ENCODE measurements at places on chromosomes 2 and 18. TPM values are rescaled to one million over a fixed set of nuclear protein-coding genes. Genes with fewer than 3 reads are reported as not detected.
A peak's percentile ranks its signal among the peaks of the same experiment; 100 is the strongest.

GRCh38 chr2:164000176-164000575, 264.4 kb upstream of the FIGN start:
- no peak for DNase-seq

DNA sequence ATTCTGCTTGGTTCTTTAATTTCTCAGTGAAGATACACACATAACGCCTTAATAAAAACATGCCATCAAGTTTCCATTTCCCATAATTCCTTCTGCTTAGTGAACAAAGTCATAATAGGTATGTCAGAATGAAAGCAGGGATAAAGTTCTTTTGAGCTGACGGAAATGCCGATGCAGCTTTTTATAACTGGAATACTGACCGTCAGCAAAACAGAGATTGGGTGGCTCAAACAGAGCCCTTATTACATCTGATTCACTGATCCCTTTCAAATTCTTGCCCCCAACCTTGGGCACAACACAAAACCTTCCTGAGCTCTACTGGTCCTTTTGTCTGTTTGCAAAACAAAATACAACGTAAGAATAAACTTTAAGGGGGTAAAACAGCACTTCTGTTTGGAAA, 140.4 kb downstream of the CDH2 start:
- no peak for DNase-seq

- no peak for DNase-seq
These were observed 797.8 kb upstream of the GYPC start for GRCh38 chr2:125857971-125858794.

DNA sequence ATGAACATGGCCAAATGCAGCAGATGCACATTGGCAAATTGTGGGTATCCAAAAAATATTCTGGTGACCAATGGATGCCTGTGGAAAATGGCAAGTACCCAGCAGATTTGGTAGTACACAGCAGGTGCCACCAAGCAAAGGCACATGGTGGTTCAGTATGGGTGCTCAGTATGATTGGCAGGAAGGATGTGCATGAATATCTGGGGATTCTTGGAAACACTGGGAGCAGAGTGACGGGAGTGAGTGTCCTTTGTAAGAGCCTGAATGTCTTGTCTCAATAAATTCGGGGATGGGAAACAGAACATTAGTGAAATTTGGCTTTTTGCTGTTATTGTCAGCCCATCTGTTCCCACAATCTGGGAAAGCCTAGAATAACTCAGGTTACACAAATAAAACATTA, 36.8 kb upstream of the ACADL start:
- no peak for DNase-seq

- no peak for DNase-seq
These were observed 102.3 kb upstream of the EPB41L5 start for GRCh38 chr2:119910566-119910965.

GRCh38 chr2:48452108-48452507, 77.8 kb upstream of the STON1 start:
- DNase-seq, result no peak

DNA sequence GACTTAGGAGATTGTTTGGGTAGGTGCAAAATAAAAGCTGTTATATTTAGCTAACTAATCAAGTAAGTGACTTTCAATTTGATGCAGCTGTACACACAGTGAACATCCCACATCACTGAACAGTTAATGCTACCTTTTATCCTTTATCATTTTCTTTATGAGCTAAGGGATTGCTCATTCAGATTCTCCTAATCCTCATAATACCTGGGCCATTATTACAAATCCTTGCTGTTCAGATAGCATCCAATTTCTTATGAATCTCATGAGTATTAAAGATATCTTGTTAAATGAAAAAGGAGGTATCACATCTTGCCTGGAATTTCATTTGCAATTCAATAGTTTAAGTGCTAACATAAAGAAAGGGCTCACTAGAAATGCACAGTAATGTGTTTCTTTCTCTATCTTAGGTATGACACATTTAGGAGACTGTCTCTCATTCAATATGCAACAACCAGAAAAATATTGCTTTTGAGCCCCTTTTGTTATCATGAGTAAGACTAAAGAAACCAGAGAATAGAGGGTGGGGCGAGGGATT, 918.5 kb downstream of the CBLN2 start:
- DNase-seq, result no peak

PROKR1 gene
- 0.05 TPM for total RNA-seq

GCA gene
- 31.3 TPM for total RNA-seq

DNA sequence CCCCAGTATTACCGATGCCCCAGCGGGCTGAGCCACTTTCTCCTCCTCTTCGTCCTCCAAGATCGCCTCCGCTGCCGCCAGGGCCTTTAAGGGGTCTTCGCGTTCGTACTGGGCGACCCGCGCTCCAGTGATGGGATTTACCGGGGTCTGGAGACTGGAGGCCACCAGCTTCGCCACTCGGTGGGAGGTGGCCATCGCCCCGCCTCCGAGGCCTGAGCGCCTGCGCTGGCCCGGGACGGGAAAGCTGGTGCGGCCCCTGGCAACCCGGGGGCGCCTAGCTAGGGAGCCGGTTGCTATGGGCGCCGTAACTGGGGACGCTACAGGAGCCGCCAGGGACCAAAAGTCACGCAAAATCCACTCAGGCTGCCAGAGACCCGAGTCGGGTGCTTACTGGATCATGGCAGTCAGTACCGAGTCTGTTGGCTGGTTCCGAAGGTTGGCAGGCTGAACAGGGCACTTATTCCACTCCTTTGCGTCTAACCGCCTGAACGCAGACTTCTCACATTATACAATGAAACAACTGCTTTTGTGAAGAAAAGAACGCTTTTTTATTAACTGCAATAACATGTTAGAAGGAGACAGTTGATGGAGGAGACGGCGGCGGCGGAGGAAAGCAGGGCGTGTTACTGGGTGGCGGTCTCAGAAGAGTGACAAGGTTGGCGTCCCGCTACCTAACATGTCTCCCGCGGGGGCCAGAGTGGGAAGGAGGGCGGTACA, at the start of gene FAM161A:
Gene FAM161A, minus strand, starts transcription at position 214 of the 717 bp plus-strand sequence. Its CDS starts 19 bp downstream, at position 195.
- peak; percentile 83 for DNase-seq

DNA sequence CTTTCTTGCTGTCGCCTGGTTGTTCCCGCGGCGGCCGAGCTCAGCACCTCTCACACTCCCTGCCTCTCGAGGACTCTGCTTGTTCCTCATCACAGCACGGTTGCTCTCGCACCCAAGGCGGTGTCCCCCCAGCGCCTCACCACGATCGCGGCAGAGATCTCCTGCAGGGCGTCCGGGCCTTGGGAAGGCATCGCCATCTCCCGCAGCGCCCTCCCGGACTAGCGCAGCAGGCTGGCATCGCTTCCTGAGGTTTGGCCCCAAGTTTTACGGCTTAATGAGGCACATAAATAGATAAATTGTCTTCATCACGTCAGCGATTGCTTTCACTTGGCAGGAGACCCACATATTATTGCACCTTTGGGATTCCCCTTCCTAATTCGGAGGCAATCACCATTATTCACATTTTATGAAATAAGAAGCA, 125.4 kb downstream of the RGPD3 start:
- DNase-seq, result no peak

TMEM247 gene
- total RNA-seq, result not detected

DYSF gene
- 0.13 TPM for total RNA-seq

DNA sequence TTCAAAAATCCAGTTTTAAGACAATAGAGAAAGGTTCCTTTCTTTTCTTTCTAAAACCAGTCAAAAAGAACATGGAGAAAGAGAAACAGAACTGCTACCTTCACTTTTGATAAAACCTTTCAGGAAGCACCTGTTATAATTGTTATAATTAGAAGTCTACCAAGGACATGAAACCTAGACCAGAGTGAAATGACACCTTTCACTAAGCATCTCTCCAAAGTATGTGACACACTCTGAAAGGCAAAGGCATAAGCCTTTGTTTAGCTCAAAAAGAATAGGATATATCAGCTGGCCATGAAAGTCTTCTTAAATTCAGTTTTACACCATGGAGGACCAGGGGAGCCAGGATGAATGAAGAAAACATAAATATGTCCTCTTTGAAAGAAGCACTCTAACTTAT, 18.8 kb upstream of the RBM45 start:
- no peak for DNase-seq

DNA sequence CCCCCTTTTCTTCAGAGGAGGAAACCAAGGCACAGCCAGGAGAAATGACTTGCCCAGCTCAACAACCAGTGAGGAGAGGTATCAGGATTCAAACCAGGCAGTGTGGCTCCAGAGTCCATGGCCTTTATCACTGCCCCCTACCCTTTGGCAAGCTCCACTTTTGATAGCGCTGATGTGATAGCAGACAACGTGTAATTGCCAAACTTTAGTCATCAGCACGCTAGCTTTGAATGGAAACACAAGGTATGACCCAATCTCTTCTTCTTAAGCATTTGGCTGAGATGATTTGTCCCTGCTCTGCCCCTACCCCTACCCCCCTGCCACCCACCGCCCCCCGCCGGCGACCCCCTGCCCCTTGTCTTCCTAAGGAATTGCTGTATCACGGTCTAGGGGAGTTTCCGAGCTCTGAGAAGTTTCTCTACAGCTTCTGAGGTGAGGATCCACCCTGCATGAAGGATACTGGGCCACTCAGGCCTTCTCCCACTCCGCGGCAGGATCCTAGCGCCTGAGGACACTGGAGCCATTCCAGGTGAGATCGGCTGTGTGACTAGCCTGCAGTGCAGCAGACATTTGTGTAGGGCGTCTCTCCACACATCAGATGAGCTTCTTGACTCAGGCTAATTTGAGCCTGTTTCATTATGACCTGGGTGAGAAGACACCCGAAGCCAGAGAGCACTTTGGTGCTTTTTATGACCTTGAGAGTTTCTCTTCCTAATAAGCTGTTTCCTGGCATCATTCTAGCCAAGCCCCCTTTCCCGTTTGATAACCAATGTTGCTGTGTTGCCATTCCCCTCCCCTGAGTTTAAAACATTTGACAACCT, 75.1 kb upstream of the MAP4K4 start:
- peak; percentile 41 for DNase-seq

DNA sequence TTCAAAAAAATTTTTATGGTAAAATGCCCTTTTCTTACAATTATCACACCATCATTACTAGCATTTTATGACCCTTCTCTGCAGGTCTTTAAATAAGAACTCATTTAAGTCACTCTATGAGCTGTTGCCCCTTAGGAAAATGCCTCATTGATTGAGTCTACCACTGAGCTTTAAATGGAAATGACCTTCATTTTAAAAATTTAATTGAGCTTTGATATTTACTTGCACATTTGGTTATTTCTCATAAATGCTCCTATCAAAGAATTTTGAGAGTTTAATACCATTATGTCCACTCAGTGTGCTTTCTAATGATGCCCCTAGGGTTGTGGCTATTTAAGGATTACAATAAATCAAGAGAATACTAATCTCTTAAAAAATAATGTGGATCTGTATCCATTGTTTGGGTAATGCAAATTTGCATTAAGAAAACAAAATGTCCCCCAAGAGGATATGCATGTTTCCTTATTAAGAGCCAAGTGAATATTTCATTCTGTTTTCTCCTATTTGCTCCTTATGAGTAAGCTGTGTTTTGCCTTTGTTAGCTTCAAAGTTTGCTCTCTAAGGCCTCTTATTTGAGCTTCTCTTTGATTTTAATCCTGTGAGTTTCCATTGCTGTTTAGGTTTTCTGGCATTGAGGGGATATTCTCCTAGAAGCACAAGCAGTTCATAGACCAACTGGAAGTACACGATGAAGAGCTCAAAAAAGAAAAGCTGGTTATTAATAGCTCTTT, 69.8 kb downstream of the CERS6 start:
- DNase-seq, result no peak

DNA sequence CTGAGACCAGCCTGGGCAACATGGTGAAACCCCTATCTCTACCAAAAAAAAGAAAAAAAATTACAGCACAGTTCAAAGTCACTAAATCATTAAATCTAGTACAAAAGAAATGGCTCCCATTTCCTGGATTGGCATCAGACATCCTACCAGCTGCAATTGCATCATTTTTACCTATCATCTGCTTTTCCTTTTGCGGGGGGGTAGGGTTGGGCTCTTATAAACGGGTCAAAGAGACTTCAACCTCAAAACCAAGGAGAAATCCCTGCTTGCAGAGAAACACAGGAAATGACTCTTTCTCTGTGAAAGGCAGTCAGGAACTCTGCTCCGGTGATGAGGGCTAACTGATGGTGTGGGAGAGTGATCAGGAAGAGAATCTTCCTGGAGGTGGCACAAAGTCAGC, 45.3 kb upstream of the RFX8 start:
- DNase-seq, result no peak

- no peak for DNase-seq
These were observed at the start of gene MPP4 for GRCh38 chr2:201698588-201699226. Gene MPP4, minus strand, starts transcription at chr2:201698644. Its CDS starts 4,690 bp downstream, at chr2:201693954.

GLI2 gene
- total RNA-seq, result not detected

GRCh38 chr2:110100480-110100879, 15.1 kb downstream of the MALL start:
- DNase-seq, result no peak

- DNase-seq, result no peak
These were observed 33.7 kb upstream of the RNF152 start for GRCh38 chr18:61926532-61926931.

DNA sequence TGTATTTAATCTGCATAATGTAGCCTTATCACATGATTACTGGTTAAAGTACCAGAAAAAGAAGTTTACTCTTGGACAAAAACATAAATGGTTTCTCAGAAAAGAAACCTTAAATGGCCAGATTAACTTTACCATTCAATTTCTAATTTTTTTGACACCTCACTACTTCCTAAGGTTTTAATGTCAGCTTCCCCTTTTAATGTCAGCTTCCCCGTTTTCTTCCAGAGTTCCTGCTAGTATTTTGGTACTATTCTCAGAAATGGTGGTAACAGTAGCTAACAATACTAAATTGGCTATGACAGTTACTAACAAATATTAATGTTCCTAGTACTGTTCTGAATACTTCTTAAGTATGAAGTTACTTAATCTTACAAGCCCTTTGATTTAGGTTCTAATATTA, 22.4 kb upstream of the SLC8A1 start:
- no peak for DNase-seq

SERPINB13 gene
- not detected for total RNA-seq

GRCh38 chr18:11304928-11305327, 155.6 kb upstream of the PIEZO2 start:
- no peak for DNase-seq

DNA sequence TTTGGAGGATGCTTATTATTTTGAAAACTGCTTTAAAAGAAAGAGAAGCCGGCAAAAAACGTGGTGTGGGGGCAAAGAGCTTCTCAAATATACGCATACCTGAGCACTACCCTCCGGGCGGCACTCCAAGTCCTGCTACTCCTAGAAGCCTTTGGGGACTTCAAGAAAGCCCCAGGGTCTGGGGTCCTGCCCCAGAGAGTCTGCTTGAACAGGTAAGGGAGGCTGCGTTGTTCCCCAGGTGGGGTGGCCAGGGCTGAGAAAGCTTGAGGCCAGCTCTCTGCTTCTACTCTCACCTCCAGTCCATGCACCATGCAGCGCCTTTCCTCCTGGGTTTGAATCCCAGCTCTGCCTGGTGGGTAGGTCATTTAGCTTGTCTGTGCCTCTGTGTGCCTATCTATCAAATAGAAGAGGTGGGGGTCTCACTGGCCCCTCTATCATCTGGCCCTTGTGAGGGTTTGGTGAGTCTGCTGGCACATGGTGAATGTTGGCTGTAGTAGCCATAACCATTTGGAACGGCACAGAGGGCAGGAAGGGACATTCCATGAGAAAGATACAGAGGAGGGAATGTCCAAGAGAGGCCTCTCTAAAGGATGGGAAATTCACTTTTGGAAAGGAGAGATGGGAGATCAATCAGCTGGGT, 19.5 kb downstream of the MALL start:
- DNase-seq, result no peak

MAPK4 gene
- not detected for total RNA-seq

All from activated B cell treated with CpG ODN at 0.5 μM for 24 hours (primary cell).